Activated CD8-positive, alpha-beta T cell treated with anti-CD3 and anti-CD28 coated beads for 36 hours (primary cell): ENCODE measurements at places on chromosomes 11 and 22. TPM values are rescaled to one million over a fixed set of nuclear protein-coding genes. Genes with fewer than 3 reads are reported as not detected.
A peak's percentile ranks its signal among the peaks of the same experiment; 100 is the strongest.

TEAD1 gene
- total RNA-seq = 0.83 TPM

CST6 gene
- total RNA-seq = not detected

DDI1 gene
- not detected for total RNA-seq

VSTM5 gene
- total RNA-seq = not detected

MS4A15 gene
- total RNA-seq = not detected

TMEM191B gene
- 2.1 TPM for total RNA-seq

- DNase-seq = no peak
These were observed 1104.8 kb downstream of the DLG2 start for GRCh38 chr11:84522331-84522730.

GRCh38 chr11:42034826-42035225 is 575.4 kb upstream of the LRRC4C start:
- DNase-seq = no peak

GRCh38 chr11:45152740-45153595 is 6.5 kb downstream of the PRDM11 start:
- DNase-seq = no peak

- DNase-seq = no peak
These were observed 99.8 kb upstream of the ALX4 start for GRCh38 chr11:44409558-44410236.

DNA sequence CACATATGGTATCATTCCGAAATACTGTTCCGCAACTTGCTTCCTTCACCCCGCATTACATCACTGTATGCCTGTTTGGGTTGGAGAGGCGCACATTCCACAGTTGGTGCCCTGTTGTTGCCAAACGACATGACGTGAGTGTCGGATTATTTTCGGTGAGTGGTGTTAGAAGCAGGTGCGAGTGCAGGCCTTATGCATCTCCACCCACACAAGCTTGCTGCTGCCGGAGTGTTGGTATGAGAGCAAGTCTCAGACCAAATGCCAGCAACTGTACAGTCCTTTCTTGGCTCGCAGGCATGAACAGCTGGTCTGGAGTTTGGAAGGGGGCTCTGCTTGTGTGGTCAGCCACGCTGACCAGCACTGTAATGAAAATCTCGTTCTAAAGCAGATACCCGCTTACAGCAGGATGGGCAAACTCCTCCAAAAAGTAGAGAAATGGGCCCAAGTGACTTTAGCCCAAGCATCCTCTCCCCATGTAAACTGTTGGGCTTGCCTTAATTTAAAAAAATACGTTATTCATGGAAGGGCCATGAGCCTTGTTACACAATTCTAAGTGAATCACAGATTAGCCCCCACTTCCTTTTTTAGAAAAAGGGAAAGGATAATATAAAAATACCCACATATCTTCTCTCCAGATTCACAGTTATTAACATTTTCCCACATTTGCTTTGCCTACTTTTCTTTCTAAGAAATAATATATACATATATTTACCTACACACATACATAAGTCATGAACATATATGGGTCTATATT is 48.7 kb upstream of the OR9Q1 start:
- no peak for DNase-seq

GRCh38 chr22:22720201-22720723 is 75.8 kb downstream of the GGTLC2 start:
- DNase-seq = peak; percentile 83

- DNase-seq = peak; percentile 89
These were observed 6.4 kb downstream of the FADS2 start for GRCh38 chr11:61834278-61835048.

GRCh38 chr11:124625504-124626168 is 3.0 kb downstream of the TBRG1 start:
- no peak for DNase-seq

DNA sequence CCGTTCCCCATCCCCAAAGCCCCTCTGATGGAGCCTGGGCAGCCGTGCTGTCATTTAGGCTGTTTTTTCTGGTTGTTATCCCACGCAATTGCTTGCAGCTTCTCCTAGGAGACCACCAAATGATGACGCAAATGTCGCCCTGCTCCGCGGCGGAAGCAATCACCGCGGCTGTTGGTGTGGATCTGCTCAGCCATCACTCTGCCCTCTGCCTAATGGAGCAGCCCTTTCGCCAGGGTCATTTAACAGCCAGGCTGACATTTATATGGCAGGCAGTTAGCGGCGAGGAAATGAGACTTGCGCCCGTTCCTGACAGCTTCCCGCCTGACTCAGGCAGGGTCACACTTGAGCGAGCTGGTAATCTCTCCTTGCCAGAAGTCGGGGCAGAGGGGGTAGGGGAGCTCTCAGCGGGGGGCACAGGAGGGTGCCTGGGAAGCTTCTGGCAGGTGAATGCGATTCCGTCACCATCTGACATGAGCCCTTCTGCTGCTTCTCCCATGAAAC is 97.9 kb upstream of the RTL6 start:
- DNase-seq = peak; percentile 66

GRCh38 chr22:19996694-19997384 is 19.8 kb downstream of the ARVCF start:
- DNase-seq = no peak

GRCh38 chr22:40967111-40967760 is 16.1 kb downstream of the RBX1 start:
- DNase-seq = no peak

DNA sequence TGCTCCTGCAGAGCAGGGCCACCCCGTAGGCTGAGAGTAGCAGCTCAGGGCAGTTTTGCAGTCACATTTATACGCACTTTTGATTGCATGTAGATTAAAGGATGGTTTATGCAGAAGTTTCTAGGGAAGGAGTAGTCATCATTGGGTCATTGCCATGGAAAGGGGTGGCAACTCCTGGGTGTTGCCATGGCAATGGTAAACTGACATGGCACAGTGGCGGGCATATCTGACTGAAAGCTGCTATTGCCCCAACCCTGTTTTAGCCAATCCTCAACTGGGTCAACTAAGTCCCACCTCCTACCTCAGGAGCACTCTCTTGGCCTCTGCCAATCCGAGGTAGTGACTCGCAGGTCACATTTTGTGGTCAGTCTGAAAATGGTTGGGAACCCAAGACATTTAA is 2.4 kb upstream of the ARSA start:
- DNase-seq = no peak

DNA sequence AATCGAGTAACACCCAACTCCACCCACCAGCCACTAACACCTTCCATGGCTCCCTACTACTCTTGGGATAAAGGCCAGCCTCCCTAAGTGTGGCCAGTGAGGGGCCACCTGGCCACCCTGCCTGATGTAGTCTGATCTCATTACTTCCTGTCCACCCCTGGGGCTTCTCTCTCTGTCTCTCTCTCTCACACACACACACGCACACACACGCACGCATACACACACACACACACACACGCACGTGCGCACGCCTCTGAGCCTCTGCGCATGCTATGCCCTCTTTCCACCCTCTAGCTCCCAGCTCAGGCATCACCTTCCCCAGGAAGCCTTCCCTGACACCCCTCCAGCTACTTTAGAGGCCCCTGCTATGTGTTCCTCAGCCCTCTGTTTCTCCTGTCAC is 3.9 kb downstream of the MFNG start:
- peak; percentile 20 for DNase-seq

- no peak for DNase-seq
These were observed 277.4 kb downstream of the SOX6 start for GRCh38 chr11:16078936-16079335.

DNA sequence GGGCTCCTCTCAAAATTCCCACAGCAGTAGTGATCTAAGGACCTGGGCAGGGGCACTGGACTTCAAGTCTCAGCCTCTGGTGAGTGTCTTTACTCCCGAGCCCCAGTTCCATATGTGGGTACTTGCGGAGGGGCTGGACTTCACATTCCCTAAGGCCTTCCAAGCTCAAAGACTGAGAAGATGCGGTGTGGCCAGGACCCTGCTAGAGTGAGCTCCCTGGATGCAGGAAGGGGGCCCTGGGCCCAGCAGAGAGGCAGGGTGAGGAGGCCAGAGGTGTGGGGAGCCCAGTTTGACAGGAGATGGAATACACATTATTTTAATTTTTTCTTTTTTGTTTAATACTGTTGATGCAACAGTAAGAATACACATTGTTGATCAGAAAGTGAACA is 83.7 kb downstream of the IGLL1 start:
- no peak for DNase-seq
